ENCODE measurements at places on chromosomes 11 and 22. TPM values are rescaled to one million over a fixed set of nuclear protein-coding genes. Genes with fewer than 3 reads are reported as not detected.

GRCh38 chr11:20249796-20250195 lies 89.5 kb upstream of the DBX1 start:
- H3K4me3 ChIP-seq, result no peak overlapping the region
- DNase-seq, result no peak
- peak overlapping the region; percentile 56 for H3K27ac ChIP-seq
- H3K4me1 ChIP-seq, result peaks cover 29% of the 10 kb centered on the region
- H3K27me3 ChIP-seq, result no peaks in the 10 kb centered on the region

- no peak overlapping the region for H3K4me3 ChIP-seq
- H3K27ac ChIP-seq, result no peak overlapping the region
- no peaks in the 10 kb centered on the region for H3K27me3 ChIP-seq
- H3K4me1 ChIP-seq, result no peaks in the 10 kb centered on the region
- DNase-seq, result no peak
These were observed 2093.5 kb downstream of the LRRC4C start for GRCh38 chr11:39365809-39366436.

- H3K27ac ChIP-seq, result peak overlapping the region; percentile 82
- DNase-seq, result no peak
- H3K36me3 ChIP-seq, result no peaks in the 10 kb centered on the region
These were observed 69.2 kb downstream of the ISX start for GRCh38 chr22:35135165-35135564.

- no peaks in the 10 kb centered on the region for H3K27me3 ChIP-seq
- no peak for DNase-seq
- H3K36me3 ChIP-seq, result no peaks in the 10 kb centered on the region
- peaks cover 7% of the 10 kb centered on the region for H3K4me1 ChIP-seq
- no peak overlapping the region for H3K4me3 ChIP-seq
These were observed 16.1 kb upstream of the EED start for GRCh38 chr11:86228269-86229038.

DNA sequence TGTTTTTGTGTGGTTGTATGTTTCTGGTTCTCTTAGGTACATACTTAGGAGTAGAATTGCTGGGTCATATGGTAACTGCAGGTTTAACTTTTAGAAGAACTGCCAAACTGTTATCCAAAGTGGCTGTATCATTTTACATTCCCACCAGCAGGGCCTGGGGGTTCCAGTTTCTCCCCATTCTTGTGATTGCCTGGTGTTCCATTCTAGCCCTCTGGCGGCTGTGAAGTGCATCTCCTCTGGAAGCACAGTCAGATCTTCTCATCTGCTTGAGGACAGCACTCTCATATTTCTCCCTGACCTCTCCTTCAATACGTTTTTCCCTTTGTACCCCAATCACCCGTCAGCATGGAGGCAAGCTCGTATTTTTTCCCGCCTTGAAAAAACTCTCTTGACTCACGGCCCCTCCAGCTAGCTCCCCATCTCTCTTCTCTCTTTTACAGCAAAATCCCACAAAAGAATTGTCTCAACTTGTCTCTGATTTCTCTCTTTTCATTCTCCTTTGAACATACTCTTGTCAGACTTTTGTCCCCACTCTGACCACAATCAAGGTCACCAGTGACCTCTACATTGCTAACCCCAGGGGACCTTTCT lies 56.8 kb upstream of the THY1 start:
- H3K27ac ChIP-seq, result no peak overlapping the region
- H3K4me3 ChIP-seq, result no peak overlapping the region
- H3K36me3 ChIP-seq, result no peaks in the 10 kb centered on the region
- no peaks in the 10 kb centered on the region for H3K4me1 ChIP-seq
- H3K27me3 ChIP-seq, result no peaks in the 10 kb centered on the region

GRCh38 chr22:47315862-47316419 lies 553.5 kb downstream of the TBC1D22A start:
- H3K4me3 ChIP-seq, result no peak overlapping the region
- no peak for DNase-seq
- H3K27ac ChIP-seq, result no peak overlapping the region
- H3K27me3 ChIP-seq, result peaks cover 38% of the 10 kb centered on the region

GRCh38 chr11:33375688-33376311 lies 118.6 kb downstream of the HIPK3 start:
- H3K36me3 ChIP-seq, result no peaks in the 10 kb centered on the region
- peaks cover 5% of the 10 kb centered on the region for H3K4me1 ChIP-seq
- H3K27ac ChIP-seq, result no peak within 1 kb of the TSS
- peaks cover 75% of the 10 kb centered on the region for H3K27me3 ChIP-seq
- DNase-seq, result no peak
- peak within 1 kb of the TSS; percentile 58 for H3K4me3 ChIP-seq

GRCh38 chr11:96303064-96303463 lies 39.9 kb downstream of the MAML2 start:
- peaks cover 56% of the 10 kb centered on the region for H3K4me1 ChIP-seq
- H3K4me3 ChIP-seq, result no peak overlapping the region
- no peak for DNase-seq
- H3K36me3 ChIP-seq, result no peaks in the 10 kb centered on the region
- H3K27ac ChIP-seq, result peak overlapping the region; percentile 67
- H3K27me3 ChIP-seq, result no peaks in the 10 kb centered on the region

DNA sequence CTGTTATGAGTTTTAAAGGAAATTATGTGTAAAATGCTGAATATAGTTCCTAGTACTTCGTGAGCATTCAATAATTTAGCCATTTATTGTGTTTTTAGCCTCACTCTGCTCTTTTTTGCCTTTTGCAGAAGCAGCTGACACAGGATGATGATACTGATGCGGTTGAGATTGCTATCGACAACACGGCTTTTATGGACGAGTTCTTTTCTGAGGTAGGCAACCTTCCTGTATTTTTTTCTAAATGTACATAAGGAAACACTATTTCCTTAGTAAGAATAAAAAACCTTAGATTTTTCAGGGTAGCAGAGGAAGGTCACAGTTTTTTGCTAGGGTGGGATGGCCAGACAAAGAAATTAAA lies 17.9 kb downstream of the STX3 start:
- H3K27ac ChIP-seq, result no peak overlapping the region
- no peaks in the 10 kb centered on the region for H3K36me3 ChIP-seq
- no peak for DNase-seq
- H3K4me1 ChIP-seq, result peaks cover 35% of the 10 kb centered on the region
- no peak overlapping the region for H3K4me3 ChIP-seq

- H3K4me3 ChIP-seq, result peak overlapping the region; percentile 56
- H3K36me3 ChIP-seq, result no peaks in the 10 kb centered on the region
- peaks cover 5% of the 10 kb centered on the region for H3K27me3 ChIP-seq
- H3K27ac ChIP-seq, result peak overlapping the region; percentile 87
- H3K4me1 ChIP-seq, result peaks cover 48% of the 10 kb centered on the region
- peak; percentile 10 for DNase-seq
These were observed 965 bp downstream of the OSBPL5 start for GRCh38 chr11:3164138-3164551.

DNA sequence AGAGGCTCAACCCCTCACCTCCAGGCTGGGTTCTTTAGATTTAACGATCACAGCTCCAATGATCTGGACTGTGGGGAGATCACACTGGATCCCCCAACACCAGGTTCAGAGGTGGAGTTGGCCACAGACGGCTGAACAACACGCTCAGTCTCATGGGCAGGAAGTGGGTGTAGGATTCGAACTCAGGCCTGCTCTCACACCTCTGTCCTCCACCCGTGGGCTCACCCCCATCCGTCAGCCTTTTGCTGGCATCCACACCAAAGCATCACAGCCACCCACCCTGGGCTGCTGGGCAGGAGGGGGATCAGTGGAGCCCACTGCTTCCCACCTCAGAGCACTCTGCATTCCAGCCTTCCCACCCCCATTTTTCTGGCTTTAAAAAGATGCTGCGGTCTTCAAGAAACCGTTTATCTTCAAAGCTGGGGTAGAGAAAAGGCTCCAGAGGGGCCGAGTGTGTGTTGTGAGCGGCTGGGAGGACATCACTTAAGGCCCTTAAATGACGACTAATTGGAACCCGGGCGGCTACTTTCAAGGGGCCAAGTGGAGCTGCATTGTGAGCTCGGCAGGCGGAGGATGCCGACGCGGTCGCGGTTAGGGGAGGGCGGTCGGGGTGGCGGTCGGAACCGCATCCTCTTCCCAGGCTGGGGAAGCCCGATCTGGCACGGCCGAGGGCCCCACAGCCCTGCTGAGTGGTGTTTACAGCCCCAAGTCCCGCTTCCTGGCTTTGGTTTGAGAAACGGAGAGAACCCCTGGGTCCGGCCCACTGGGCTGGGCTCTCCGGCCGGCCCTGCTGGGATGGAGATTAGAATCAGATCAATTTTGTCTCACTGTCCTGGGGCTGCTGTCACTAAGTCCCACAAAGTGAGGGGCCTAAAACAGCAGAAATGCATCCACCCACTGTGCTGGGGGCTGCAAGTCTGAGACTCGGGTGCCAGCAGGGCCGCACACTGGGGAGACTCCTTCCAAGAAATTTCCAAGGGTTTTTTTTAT lies 15.9 kb upstream of the FGF3 start:
- H3K27ac ChIP-seq, result no peak overlapping the region
- no peak overlapping the region for H3K4me3 ChIP-seq
- peaks cover 43% of the 10 kb centered on the region for H3K27me3 ChIP-seq
- H3K4me1 ChIP-seq, result no peaks in the 10 kb centered on the region
- no peak for DNase-seq

GRCh38 chr11:132866783-132867545 lies 665.3 kb downstream of the OPCML start:
- no peaks in the 10 kb centered on the region for H3K4me1 ChIP-seq
- no peaks in the 10 kb centered on the region for H3K27me3 ChIP-seq
- no peak for DNase-seq
- H3K36me3 ChIP-seq, result no peaks in the 10 kb centered on the region
- no peak overlapping the region for H3K27ac ChIP-seq

- H3K4me3 ChIP-seq, result peak overlapping the region; percentile 91
- peak overlapping the region; percentile 87 for H3K27ac ChIP-seq
- H3K4me1 ChIP-seq, result peaks cover 59% of the 10 kb centered on the region
- no peaks in the 10 kb centered on the region for H3K36me3 ChIP-seq
These were observed 908 bp downstream of the LIMK2 start for GRCh38 chr22:31212783-31213629.

DNA sequence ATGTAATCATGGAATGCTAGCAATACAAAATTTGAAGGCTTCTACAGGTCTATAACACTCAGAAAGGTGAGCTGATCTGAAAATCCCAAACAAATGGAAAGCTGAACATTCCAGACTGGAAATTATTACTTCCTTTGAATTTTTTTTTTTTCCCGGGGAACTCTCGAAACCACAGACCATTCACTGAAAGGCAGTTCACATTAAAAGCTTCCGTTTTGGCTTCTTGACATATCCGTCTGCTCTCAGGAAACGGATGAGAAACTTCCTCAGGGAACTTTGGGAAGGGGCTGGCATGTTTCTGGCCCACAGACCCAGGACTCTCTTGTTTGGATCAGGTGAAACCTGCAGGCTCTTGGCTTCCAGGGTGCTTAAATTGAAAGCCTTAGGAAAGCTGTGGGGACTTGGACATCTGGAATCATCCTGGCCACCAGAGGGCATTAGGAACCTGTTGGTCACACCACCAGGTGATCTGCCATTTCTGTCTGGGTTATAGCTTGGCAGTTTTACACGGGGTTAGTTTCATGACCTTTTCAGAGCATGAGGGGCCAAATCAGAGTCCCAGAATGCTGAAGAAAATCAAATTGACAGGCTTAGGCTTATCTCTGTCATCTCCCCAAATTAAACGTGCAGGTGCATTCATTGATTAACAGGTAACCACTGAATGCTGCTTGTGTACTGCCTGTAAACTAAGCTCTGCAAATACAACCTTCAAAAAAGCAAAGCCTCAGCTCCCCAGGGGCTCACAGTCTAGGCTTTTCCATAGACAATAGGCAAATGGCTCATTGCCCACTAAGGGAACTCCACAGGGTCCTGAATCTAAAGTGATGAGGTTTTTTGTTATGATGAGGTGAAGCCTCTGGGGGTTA lies 22.7 kb upstream of the GRAMD1B start:
- peak; percentile 79 for DNase-seq
- H3K36me3 ChIP-seq, result no peaks in the 10 kb centered on the region

DNA sequence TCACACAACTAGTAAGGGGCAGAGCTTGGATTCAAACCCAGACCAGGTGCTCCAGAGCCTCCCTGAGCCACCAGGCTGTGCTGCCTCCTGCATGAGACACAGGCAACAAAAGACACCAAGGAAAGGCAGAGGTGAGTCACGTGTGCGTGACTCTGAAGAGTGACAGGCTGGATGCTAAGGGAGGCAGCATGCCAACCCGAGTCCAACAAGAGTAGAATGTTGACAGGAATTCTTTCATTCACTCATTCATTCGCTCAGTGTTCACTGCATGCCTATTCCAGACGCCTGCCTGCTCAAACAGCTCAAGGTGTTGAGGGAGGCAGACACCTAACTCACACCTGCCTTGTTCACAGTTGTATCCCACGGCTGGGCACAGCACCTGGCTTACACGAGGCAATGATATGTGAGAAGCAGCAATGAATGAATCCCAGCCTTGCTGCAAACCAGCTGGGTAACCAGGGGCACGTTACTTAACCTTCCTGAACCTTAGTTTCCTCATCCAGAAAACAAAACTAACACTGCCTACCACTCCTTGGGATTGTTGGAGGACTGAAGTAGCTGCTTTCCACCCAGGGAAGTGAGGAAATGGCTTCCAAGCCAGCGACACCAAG lies 73.8 kb upstream of the ARFGAP3 start:
- DNase-seq, result no peak
- H3K36me3 ChIP-seq, result no peaks in the 10 kb centered on the region
- H3K4me3 ChIP-seq, result no peak overlapping the region
- peaks cover 48% of the 10 kb centered on the region for H3K4me1 ChIP-seq
- peak overlapping the region; percentile 85 for H3K27ac ChIP-seq
- H3K27me3 ChIP-seq, result no peaks in the 10 kb centered on the region

NAV2 gene
- 9.6 TPM for total RNA-seq

NELL1 gene
- total RNA-seq, result not detected

DDI1 gene
- total RNA-seq, result not detected

ARHGAP32 gene
- total RNA-seq, result 66.9 TPM

KCNJ1 gene
- not detected for total RNA-seq

GGTLC2 gene
- not detected for total RNA-seq

RIBC2 gene
- total RNA-seq, result not detected

Measured in transverse colon (tissue), 4 donors.